ENCODE measurements at places on chromosomes 2 and 18.
A peak's percentile ranks its signal among the peaks of the same experiment; 100 is the strongest.

GRCh38 chr2:157843935-157844334 is 32.2 kb downstream of the ACVR1 start:
- no peak for DNase-seq

GRCh38 chr2:138071720-138072719 is 107.7 kb downstream of the HNMT start:
- DNase-seq = peak; percentile 91

GRCh38 chr2:127658641-127659407 is 12.9 kb downstream of the GPR17 start:
- no peak for DNase-seq

GRCh38 chr2:85889627-85890281 is 964 bp upstream of the ST3GAL5 start:
- peak; percentile 16 for DNase-seq

DNA sequence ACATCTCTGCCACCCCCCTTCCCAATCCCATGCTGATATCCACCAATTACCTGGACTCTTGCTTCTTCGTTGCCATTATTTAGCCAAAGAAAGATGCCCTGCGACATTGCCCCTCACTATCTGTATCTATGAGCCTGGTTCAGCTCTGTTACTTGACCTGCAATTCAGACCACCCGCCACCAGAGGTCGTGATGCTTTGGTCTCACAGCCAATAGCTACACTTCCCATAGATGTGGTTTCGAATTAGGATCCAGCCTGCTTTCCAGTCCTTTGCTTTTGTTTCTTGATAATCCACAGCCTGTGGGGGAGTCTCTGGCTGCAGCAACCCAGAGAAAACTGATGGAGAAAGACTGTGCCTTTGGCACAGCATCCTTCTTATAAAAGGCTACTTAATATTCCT is 239.4 kb downstream of the KLHL29 start:
- DNase-seq = no peak

DNA sequence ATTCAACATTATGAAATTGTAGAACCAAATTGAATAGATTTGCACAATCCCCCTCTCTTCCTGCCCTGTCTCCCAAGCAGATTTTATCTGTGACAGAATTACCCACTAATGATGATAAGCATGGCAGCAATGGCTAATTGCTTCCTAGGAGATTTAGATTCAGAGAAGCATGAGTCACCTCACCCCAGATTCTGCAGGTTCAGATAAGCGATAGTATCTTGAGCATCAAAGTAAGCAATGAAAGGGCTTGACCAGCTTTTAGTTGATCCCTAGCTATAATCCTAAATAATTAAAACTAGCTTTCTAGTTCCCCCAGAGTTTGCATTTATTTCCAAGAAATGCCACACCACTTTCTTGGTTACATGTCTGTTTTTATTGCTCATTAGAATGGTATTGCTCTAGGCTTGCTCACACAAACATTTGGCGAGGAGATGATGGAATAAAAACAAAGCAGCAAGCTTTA is 204.3 kb downstream of the GULP1 start:
- peak; percentile 30 for DNase-seq

Data from NCI-H69 (cell line).